Stimulated activated CD8-positive, alpha-beta memory T cell treated with anti-CD3 and anti-CD28 coated beads, Interleukin-7, amount 100 ng/mL, for 24 hours (primary cell): ENCODE measurements at places on chromosomes 16 and 17.

DNA sequence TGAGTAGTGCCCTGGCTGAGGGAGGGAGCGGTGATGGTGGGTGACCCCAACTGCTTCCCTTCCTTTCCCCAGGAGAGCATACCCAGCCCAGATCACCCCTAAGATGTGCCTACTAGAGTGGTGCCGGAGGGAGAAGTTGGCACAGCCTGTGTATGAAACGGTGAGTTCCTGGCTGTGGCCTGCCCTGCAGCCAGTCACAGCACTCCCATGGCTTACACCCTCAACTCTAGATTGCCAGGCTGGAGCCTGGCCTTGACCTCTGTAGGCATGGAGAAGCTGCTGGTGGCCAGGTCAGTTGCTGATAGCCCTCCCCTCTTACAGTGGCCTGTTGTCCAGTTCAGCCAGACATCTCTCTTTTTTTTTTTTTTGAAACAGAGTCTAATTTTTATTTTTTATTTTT lies 8.6 kb upstream of the NFATC3 start:
- DNase-seq: no peak

DNA sequence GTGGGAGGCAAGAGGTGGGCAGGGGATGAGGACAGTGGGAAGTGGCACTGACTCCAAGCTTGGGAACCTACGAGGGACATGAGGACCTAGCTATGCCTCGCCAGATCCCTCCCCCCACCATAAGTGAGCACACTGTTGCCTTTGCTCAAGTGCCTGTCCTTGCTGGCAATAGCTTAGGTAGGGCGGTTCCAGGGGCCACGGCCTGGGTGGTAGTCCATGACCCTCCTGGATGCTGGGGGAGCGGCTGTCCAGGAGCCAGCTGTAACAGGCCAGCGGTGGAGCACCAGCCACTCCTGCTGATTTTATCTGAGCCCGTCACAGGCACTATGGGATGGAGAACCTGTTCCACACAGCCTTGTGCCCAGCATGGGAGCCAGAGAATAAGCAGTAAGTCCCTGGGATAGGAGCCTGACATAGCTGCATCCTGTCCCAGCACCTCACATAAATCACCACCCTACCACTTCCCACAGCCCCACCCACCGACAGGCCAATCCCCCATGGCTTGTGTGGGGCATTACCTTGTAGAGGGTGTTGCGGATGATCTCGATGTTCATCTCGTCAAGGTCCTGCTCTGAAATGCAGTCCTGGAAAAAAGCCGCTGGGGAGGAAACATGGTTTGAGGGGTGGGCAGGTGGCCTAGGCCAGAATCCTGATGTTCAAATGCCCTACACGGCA lies 11.8 kb downstream of the HSD11B2 start:
- no peak for DNase-seq

- no peak for DNase-seq
Measured at GRCh38 chr16:75761108-75761507, 34.8 kb upstream of the CPHXL start.

GRCh38 chr16:83587201-83587600 lies 220.6 kb upstream of the HSBP1 start:
- no peak for DNase-seq

GRCh38 chr16:68361485-68361884 lies 50.7 kb downstream of the PRMT7 start:
- no peak for DNase-seq

DNA sequence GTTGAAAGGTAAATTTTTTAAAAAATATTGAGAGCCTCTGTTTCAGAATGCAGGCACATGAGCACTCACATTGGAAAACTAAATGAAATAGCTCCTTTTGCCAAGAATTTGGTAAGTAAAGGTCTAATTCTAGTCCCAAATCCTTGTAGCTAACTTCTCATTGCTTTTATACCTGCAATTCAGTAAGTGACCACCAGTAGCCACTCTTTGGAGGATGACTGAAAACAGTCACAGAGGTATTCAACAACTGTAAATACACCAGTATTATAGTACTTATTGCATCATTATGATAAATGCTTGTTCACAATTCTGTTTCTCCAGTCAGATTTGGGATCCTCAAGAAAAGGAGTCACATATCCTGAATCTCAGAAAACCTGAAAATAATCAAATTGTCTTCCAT lies 562.4 kb upstream of the CDH11 start:
- DNase-seq: no peak

DNA sequence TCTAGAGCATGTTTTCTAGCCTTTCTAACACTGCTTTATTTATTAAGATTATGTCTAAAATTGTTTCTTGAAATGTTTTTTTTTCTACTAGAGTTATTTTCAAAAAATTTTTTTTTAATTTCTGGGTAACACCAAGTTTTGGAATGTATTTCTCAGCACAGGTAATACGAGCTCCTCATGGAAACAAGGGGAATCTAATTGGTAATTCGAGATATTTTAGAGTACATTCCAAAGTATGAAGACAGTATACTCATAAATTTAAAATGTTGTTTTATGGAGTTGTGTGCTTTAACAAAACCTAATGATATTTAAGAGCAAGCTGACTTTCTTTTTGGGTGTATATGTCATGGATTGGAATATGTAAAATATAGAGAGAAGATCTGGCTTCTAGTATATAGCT lies 42.4 kb downstream of the OMG start:
- DNase-seq: no peak

DNA sequence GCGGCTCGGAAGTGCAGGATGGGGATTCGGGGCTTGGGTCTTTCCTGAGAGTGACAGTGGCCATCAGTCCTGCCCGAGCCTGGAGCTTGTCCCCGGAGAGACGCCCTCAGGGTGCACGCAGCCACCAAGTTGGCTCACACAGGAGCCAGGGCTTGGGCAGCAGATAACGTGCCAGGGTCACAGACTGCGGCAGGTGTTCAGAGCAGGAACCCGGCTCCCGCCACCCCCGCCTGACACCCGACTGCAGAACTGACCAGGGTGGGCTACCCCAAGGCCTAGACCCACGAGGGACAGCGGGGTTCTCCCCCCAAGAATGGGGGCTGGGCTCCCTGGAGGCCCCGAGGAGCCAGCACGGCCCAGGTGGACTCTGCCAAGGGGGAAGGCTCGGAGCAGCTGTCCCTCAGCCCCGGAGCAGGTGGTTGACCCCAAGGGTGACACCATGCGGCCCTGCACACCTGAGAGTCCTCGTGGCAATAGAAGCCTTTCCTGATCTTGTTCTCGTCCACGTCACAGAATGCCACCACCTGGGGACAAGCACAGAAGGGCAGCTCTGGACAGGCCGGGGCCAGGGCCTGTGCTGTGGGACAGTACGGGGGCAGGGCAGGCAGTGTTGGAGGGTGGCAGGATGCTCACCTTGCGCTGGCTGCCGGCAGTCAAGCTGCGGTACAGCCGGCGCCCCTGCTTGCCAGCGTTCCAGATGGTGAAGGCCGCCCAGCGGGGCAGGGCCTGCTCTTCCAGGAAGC lies 117.1 kb upstream of the ZNF750 start:
- DNase-seq: no peak

- DNase-seq: no peak
Measured at GRCh38 chr16:77564791-77565390, 130.1 kb upstream of the ADAMTS18 start.

GRCh38 chr17:7993972-7994589 lies 8.3 kb upstream of the GUCY2D start:
- DNase-seq: no peak

DNA sequence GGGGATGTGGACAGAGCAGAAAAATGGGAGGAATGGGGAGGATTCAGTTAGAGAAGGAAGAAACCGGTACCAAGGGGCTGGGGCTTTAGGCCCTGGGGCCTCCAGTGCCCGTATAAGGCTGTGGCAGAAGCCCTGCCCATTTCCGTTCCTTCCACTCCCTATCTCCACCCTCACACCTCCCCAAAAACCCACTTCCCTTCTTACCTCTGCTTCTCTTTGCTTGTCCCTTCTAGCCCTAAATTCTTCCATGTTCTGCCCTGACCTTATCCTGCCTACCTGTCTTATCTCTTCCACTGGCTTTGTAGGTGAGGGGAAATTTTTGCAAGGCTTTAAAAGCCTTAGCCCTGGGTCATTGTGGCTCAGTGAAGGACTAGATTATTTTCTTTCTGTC lies 4.1 kb downstream of the RNF167 start:
- DNase-seq: no peak

GRCh38 chr17:12342609-12343435 lies 322.1 kb downstream of the MAP2K4 start:
- no peak for DNase-seq
